Smooth muscle cell of the umbilical artery (primary cell): ENCODE measurements at places on chromosomes 4 and X. TPM values are rescaled to one million over a fixed set of nuclear protein-coding genes. Genes with fewer than 3 reads are reported as not detected.

CSAG1 gene
- total RNA-seq: not detected in 2 replicates

FNIP2 gene
- 24.6 and 27.1 TPM in 2 replicates for total RNA-seq

AKAP14 gene
- total RNA-seq: not detected in 2 replicates

GPR82 gene
- total RNA-seq: not detected in 2 replicates

VCX2 gene
- not detected in 2 replicates for total RNA-seq

MAGEE2 gene
- total RNA-seq: not detected in 2 replicates

TMEM164 gene
- total RNA-seq: 44.2 and 94.1 TPM in 2 replicates

BST1 gene
- 6.6 and 12.8 TPM in 2 replicates for total RNA-seq

HTR2C gene
- total RNA-seq: not detected in 2 replicates

KLKB1 gene
- total RNA-seq: not detected in 2 replicates

CT45A5 gene
- not detected in 2 replicates for total RNA-seq

CXCL8 gene
- 187 and 306 TPM in 2 replicates for total RNA-seq

FAM47A gene
- not detected in 2 replicates for total RNA-seq

UGT2B17 gene
- total RNA-seq: not detected in 2 replicates

SCML2 gene
- total RNA-seq: 0.59 and 1.3 TPM in 2 replicates

PI4K2B gene
- total RNA-seq: 18.7 and 32.7 TPM in 2 replicates

MGARP gene
- total RNA-seq: 20.4 and 46.9 TPM in 2 replicates

VEGFD gene
- total RNA-seq: 0.09 and 0.30 TPM in 2 replicates

PLXNB3 gene
- 6.2 and 24.6 TPM in 2 replicates for total RNA-seq

RPA4 gene
- 0.59 and 0.92 TPM in 2 replicates for total RNA-seq

IRS4 gene
- total RNA-seq: not detected in 2 replicates

RAB41 gene
- total RNA-seq: not detected in 2 replicates

PDLIM3 gene
- 135 and 158 TPM in 2 replicates for total RNA-seq

MAGEC2 gene
- not detected in 2 replicates for total RNA-seq

REELD1 gene
- not detected in 2 replicates for total RNA-seq

NAT8L gene
- 0.14 and 0.30 TPM in 2 replicates for total RNA-seq
